CD4-positive, alpha-beta T cell treated with Interleukin-1 beta for 1 hour (primary cell): ENCODE measurements at places on chromosomes 12 and 14.

DNA sequence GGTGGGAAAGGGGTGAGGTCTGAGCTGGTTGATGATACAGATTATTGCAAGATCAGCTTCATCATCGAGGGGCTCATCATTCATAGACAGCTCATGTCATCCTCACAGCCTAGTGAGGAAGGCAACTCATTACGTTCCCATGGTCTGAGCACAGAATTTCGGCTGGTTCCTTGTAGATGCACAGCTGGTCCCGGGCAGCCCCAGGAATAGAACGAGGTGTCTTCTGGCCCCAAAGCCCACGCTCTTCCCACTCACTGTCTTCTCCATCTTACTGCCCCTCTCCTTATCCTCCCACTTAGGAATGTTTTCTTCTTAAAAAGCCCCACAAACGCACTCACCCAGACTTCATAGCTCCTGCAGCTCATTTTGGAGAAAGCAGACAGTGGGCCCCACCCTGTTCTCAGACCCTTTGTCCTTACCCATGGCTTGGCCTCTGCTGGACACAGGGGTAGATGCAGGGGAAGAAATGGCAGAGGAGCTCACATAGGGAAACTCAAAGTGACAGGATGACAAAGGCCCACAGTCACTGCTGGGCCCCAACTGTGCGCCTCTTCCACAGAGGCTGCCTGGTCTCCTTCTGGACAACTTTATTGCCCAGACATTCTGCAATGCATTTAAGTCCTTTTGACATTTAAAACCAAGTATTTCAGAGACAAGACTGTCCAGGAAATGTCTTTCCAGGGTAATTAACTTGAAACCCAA, 162.2 kb downstream of the ADGRD1 start:
- DNase-seq = no peak

DNA sequence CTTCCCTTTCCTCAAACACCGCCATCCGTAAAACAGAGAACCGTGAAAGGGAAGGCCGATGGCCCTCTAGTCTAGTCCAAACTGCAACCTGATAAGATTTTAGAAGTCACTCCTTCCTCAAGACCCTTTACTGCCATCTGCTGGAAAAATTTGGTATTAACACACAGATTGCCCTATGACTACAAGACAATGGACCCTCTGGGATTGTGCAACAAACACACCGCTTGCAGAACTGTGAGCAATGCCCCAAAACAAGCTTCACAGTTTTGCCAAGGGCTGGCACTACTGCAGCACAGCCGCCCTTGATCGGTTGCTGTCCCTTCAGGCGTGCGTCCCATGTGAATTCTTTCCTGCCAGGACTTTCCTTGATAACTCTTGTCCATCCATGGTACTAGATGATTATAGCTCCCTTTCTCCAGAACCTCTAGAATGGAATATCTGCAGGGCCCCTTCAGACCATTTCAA, 23.1 kb downstream of the LLPH start:
- DNase-seq = peak; percentile 79

DNA sequence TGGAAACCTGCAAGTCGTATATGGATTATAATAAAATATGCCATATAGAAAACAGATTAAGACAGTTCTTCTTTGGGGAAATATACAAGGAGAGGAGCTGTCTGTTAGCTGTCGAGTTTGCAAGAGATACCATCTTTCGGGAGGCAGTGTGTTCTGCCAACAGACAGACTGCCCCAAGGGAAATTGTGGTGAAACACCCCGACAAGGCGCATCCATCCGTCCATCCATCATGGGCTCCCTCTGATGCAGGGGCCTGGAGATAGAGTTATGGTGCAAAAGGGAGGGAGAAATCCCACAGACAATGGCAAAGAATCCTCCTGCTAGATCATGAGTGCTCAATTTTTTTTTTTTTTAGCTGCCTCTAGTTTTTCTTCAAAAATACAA, 156.3 kb downstream of the DPF3 start:
- no peak for DNase-seq

DNA sequence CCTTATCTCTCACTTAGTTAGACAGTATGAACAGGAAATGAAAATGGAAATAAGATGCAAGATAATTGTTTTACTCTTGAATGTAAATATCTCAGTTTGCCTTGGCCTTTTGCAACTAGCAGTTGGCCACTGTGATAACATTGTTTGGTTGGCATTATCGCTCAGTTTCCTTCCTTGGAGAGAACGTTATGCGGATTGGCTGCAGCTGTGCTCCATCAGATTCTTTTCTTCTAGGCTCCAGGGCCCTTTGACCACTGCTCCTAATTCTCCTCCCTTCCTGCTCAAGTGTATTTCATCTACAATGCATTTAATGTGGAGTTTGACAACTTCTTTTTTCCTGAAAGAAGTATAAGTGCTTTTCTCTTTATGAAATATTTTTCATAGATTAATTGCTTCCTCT, 284.2 kb downstream of the ADAMTS20 start:
- DNase-seq = no peak

DNA sequence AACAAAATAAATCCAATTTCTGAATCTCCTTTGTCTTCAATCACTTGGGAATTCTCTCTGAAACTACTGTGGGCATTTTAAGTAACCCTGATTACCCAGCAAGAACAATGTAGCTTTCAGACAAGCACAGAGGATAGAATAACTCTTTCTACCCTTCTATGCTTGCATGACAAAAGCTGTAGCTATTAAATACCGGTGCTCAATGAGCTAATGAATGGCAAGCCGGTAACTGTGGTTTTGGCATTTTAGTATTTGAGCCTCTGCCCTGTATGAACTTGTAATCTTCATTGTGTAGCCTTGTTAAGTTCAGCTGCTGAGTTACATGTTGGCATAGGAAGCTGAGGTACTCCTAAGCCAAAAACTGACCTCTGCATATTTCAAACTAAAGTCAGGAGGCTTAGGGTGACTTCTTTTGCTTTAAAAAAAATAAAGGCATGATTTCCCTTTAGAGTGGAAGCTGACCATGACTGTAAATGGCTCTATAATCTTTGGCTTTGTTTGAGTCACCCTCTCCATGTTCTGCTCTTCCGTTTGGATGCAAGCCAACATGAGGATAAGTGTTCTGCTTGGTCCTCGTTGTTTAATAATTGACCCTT, 171.0 kb upstream of the HIF1A start:
- DNase-seq = no peak

DNA sequence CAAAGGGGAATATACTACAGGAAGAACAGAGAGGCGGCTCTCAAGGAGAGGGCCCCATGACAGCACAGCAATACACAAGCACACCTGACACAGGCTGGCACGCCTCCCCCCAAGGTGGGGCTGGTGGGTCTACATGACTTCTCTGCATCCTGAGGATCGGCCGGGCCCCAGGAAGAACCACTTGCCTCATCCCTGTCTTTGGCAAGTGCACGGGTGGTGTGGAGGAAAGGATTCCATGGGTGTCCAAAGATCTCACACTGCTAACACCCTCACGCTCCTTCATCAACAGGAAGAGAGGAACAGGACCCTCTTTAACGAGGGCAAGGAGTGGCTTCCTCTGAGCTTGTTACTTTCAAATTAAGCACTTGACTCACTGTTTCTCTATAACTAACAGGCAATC, 7.3 kb downstream of the VAMP1 start:
- no peak for DNase-seq

DNA sequence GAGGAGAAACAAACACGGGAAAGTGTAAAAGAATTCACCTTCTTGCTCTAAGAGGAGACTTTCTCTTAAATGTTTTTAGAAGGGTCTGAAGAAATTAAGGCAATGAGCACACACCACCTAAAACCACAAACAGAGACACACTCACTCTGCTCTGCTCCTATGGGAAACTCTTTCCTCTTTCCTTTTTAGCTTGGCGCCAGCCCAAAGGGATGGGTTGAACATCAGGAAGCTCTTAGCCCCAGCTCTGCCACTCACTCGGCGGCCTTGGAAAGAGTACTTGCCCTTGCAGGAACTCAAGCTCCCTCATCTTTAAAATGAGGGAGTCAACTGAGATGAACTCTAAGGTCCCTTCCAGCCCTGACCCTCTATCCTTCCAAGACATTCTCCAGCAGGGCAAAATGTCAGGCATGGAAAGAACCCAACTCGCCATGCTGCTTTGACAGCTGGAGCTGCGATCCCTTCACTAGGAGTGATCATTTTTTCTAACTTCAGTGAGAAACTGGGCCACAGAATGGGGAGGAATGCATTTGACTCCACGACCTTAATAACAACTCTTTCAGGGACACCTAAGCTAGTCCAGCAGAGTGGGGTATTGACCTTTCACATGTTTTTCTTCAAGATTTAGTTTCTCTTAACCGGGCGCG, 980 bp upstream of the RNASE8 start:
- no peak for DNase-seq

DNA sequence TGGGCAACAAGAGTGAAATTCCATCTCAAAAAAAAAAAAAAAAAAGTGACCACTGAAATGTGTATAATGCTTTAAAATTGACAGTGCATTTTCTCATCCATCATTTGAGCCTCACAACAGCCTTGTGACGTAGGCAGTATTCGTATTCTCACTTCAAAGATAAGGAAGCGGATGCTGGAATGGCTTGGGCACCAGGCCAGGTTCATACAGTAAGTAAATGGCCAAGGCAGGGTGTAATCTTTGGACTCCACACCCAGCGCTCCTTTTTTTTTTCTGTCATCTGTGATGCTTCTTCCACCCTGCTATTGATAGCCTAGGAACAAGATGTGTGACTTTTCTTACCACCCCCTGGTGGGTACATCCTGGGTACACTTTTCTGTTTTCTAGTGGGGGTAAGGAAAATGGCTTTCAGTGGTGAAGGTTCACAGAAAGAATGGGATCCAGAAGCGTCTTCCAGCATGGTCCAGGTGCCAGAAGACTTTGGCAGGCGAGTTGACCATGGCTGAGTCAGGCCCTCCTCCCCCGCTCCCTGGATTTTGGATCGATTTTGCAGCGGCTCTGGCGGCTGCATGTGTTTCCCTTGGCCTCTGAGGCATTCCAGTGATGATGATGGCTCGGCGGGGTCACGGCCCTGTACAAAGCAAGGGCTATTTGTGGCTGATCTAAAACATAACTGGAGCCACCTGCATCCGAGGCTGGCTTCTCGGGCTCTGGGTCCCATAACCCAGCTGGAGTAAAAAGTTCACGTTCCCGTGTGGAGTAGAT, 110.6 kb downstream of the CACNA1C start:
- DNase-seq = no peak

- DNase-seq = no peak
Measured at GRCh38 chr12:50032515-50032853, 7.2 kb upstream of the RACGAP1 start.

GRCh38 chr14:60753264-60754119, 18.9 kb downstream of the MNAT1 start:
- peak; percentile 67 for DNase-seq

GRCh38 chr14:104009297-104009696, 67.0 kb upstream of the RD3L start:
- no peak for DNase-seq

DNA sequence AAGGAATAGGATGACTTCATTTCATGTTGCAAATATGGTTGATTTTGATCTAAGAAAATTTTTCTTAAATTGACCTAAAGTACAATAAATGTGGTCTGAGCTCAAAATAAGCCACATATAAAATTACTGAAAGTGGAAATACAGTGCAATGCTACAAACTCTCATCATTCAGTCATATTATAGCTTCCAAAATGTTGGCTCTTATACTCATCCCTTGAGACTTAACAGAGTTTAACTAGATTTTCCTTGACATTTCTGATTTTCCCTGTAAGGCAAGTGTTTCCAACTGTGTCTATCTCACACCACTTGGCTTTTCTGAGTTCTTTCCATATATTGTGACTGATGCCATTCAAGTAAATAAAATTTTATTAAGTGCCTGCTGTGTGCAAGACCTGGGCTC, 123.7 kb upstream of the NTF3 start:
- no peak for DNase-seq

- no peak for DNase-seq
Measured at GRCh38 chr12:77072833-77073495, 7.6 kb upstream of the E2F7 start.

DNA sequence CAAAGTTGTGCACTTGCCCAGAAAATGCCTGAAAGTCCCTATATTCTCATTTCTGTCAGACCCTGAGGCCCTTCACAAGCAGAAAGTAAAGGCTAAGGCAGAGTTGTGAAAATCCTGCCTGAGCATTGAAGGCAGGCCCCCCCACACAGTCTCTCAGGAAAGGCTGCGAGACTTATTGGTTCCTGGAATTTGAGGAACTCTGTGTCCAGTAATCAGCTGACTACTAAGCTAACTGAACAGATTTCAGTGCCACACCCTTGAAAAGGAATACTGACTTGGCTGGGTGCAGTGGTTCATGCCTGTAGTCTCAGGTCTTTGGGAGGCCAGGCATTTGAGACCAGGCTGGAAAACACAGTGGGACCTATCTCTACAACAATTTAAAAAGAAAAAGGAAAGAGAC, 21.1 kb upstream of the PPP2R5E start:
- DNase-seq = no peak

DNA sequence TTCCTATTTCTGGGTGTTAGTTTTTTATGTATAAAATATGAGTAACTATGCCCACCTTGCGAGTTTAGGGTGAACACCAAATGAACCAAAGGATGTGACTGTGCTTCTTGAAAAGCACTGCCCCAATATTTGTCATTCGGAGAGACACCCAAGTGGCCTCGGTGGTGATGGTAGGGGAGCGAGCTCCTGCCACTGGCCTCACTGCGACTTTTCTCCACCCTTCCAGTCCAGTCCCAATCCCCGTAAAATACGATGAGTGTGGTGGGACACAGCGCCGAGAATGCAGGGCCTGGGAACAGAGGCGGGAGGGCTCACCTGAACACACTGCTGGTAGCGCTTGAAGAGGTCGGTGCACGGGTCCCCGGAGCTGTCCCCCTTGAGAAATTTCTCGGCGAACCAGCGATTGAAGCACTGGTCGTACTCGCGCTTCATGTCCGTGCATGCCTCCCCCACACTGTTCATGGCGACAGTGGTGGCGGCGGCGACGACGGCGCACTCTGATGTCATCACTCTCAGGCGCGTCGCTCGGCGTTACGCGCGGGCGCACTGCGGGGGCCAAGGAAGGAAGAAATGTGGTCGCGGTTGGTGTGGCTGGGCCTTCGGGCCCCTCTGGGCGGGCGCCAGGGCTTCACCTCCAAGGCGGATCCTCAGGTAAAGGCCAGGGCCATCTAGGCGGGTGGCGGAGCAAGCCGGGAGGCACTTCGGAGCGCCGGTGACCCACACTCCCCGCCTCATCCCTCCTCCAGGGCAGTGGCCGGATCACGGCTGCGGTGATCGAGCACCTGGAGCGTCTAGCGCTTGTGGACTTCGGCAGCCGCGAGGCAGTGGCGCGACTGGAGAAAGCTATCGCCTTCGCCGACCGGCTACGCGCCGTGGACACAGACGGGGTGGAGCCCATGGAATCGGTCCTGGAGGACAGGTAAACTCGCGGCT, at the start of the genes GATC and TRIAP1:
GATC (plus strand) TSS at position 534 of the 933 bp plus-strand sequence; CDS start at position 571, 37 bp downstream.
TRIAP1 (minus strand) TSS at position 474 of the 933 bp plus-strand sequence; CDS start at position 462, 12 bp downstream.
- DNase-seq = peak; percentile 87

DNA sequence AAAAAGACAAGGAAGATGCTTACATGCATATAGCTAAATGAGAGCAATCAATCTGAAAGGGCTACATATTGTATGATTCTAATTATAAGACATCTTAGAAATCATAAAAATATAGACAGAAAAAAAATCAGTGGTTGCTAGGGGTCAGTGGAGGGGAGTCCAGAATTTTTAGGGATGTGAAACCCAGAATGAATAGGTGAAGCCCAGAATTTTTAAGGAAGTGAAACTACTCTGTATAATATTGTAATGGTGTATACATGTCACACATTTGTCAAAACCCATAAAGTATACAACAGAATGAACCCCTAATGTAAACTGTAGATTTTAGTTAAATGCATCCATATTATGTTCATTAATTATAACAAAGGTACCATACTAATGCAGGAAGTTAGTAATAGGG, 713.2 kb downstream of the FLRT2 start:
- DNase-seq = no peak

GRCh38 chr12:99111600-99111999, 466.5 kb downstream of the APAF1 start:
- no peak for DNase-seq
